Right ventricle myocardium superior (tissue), 1 donor: ENCODE measurements at places on chromosomes 2 and 18. TPM values are rescaled to one million over a fixed set of nuclear protein-coding genes. Genes with fewer than 3 reads are reported as not detected.

The ABHD3 gene
- 5.0 TPM for total RNA-seq

The HOXD8 gene
- total RNA-seq, result 0.32 TPM

The PAIP2B gene
- 69.7 TPM for total RNA-seq

DNA sequence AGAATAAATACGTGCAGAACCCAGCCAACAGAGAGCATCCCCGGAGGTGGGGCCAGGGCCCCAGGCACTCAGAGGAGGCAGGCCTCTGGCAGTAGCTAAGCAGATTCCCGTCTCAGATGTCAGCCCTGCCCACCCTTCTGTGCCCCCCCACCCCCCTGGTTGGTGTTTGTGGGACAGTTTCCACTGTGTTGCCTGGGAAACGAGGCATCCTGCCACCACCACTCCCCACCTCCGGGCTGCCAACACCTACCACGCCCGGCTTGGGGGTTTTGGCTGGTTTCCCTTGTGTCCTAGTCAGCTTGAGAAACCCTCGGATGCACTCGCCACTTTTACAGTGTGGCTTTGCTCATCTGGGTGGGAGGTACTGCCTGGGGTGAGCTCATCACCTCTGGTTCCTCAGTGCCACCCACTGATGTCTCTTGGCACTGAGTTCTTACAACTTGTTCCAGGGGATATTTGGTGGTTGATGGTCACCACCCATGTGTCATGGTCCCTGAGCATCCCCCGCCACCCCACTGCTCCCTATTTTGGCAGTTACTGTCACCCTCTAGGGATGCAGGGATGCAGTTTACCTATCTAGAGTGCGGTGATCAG, 72.4 kb upstream of the YWHAQ start:
- peak; percentile 68 for DNase-seq

DNA sequence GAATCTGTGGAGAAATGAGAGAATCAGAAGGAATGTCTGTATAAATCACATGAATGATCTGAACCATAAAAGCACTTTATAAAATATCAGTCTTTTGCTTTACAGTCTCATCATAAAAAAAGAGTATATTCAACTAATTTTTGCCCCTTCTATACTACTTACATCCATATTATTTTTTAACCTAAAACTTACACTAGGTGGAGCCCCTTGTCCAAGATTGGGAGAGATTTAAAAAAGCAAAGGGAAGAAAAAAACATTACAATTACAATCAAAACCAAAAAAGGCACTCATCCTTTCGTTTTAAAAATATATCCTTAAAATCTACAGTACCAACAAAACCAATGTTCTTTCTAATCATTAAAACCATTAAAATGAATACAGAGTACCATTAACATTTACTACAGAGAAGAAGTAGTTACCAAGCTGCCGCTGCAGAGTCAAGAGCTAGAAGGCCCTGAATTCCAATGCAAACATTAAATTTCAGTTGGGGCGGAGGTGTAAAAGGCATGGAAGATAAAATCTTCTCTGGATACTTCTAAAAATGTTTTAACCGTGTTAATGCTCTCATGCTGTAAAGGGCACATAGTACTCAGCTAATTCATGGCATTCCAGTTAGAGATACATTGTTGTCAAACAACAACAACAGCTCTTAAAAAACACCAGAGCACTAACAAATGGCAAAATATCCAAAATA, 56.7 kb upstream of the EPB41L3 start:
- no peak for DNase-seq

GRCh38 chr18:3726238-3726951, 276.4 kb downstream of the TGIF1 start:
- DNase-seq, result no peak

GRCh38 chr2:238987352-238987981, 139.6 kb downstream of the TWIST2 start:
- no peak for DNase-seq

The DES gene
- total RNA-seq, result 12,920 TPM

The DYNAP gene
- not detected for total RNA-seq

The COLEC11 gene
- 2.9 TPM for total RNA-seq

- peak; percentile 71 for DNase-seq
Measured at GRCh38 chr2:71466301-71467179, 13.2 kb downstream of the DYSF start.

DNA sequence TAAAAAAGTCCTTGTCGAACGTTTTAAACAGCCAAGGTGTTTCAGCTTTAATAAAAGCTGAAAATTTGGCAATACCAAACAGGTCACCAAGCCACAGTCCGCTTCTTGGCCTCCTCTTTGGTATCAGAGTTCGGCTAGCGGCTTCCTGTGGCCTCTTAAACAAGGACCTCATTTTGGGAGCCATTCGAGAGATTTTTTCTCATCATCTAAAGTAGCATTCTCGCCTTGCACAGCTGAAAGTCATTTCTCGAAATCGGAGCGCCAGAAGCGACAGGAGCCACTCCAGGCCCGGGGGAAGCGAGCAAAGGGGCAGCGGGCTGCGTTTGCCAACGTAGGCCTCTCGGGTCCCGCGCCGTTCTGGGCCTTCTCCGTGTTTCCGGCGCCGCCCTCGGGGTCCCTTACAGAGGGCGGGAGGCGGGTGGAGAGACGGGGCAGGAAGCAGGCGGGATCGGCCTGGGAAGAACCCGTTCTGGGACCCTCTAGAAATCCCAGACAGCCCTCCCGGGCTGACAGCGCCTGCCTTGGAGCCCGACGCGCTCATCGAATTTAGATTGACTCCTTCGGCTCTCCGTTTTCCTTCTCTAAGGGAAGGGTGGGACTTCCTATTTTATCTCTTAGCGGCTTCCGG, 522 bp upstream of the ZNF407 start:
- DNase-seq, result peak; percentile 85

The GCG gene
- total RNA-seq, result not detected

- peak; percentile 61 for DNase-seq
Measured at GRCh38 chr2:178008636-178009289, 63.8 kb downstream of the PDE11A start.

The SALL3 gene
- 0.08 TPM for total RNA-seq

DNA sequence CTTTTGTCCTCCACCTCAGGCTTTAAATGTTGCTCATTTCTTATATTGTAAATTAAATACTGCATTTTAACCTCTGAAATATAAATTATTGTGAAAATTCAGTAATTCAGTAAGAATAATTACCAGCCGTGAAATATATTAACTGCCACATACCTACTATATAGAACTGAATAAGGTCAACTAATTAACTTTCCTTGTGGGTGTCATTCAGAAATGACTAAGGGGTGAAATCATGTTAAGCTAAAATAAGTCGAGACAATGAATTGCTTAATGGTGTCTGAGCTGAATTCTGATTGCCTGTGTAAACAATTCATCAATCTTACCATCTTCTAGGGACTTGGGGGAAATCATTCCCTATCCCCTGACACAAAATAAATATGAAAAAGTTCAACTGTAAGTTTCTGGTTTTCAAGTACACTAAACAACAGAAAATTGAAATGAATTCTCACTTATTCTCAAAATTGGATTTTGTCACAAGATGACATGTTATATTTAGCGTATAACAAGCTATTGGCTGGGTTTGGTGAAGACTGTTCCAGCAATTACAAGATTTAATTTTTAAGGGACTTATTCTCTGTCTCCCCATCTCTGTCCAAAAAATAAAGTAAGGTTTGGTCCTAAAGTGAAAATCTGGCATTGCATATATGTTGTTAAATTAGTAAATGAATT, 255.1 kb downstream of the METTL4 start:
- DNase-seq, result no peak

The ZEB2 gene
- 81.0 TPM for total RNA-seq

The ERFE gene
- total RNA-seq, result not detected

DNA sequence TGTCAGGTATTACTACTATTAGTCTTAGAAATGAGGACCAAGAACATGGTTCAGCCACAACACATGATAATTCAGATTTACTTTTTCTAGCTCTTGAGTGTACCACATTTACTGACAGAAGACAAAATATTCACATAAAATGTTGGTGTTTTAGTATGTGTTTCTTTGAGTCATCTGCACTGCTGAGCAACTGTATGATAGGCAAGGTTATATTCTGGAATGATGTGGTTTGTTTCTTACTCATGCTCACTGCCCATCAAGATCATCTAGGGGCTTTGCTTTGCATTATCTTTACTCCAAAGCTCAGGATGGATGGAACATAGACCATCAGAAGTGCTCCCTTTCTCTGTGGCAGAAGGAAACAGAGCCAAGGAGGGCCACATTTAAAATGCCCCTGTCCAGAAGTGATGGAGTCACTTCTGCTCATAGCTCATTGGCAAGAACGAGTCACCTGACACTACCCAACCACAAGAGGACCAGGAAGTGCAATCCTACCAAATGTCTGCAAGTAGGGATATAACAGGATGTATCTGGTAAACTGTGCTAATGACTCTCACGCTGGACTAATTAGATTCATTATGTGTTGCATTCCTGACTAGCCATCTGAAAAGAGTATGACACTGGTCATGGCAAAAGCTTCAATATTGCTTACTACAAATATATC, 81.5 kb downstream of the DIS3L2 start:
- no peak for DNase-seq

The CFC1 gene
- not detected for total RNA-seq

DNA sequence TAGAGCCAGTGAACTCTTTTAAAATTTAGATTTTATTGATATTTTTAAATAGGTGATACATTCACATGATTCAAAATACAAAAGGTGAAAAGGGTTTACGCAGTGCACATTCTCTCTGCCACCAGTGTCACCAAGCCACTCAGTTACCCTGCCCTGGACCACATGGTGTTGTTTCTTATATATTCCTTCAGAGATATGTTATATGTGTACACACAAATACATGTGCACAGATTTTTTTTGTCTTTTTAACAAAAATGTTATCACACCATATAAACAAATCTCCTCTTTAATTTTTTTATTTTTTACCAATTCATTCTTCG, 26.2 kb downstream of the SERPINB4 start:
- no peak for DNase-seq

DNA sequence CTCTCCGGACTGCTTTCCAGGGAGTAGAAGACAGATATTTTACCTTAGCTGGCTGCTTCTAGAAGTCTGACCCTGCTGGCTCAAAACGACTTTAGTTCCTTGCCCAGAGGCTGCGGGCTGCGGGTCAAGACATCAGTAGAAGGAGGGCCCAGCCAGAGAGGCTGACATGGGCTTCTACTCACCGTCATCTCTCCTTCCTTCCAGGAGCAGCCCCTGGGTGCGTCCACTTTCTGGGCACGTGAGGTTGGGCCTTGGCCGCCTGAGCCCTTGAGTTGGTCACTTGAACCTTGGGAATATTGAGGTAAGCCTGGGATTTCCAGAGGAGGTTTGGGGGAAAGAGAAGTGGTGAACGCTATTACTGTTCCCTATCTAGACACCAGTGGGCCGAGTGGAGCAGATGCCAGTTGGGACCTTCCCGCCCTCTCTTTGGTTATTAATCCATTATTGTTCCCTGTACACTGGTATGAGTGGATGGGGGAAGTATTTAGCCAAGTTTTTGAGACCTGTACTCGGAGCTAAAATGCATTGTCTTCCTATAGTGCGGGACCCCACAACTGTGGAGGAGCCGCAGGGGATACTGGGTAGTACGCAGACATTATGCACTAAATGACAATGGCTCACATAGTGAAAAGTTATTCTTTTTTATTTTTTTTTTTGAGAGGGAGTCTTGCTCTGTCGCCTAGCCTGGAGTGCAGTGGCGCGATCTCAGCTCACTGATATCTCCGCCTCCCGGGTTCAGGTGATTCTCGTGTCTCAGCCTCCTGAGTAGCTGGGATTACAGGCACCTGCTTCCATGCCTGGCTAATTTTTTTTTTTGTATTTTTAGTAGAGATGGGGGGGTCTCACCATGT, 26.3 kb upstream of the CASP8 start:
- DNase-seq, result no peak

DNA sequence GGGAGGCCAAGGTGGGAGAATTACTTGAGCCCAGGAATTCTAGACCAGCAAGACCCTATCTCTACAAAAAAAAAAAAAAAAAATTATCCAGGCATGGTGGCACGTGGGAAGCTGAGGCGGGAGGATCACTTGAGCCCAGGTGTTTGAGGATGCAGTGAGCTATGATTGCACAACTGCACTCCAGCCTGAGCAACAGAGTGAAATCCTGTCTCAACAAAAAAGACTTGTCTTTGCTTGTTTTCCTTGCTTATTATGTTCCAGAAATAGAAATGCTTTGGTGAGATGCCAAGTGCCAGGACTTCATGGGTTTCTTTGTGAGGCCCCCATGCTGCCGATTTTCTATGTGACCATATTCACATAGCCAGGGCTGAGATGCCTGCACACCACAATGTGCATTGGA, 9.0 kb downstream of the DCDC2C start:
- DNase-seq, result no peak

DNA sequence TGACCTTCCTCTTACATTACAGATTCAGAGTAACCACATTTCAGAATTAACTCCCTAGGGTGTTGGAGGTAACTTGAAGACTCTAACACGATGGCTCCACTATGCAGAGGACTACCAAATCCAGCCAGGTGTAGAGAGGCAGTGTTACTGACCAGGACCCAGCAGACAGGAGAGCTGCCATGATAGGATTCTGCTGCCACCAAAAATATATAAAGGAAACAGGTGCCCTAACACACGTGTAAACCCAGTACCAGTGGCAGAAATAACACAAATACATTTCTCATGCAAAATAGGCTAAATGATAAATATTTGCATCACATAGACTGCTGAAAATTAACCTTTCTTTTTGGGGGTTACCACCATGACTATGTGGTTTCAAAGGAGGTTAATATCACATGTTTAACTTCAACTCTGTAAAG, 7.0 kb downstream of the ZBTB14 start:
- no peak for DNase-seq

DNA sequence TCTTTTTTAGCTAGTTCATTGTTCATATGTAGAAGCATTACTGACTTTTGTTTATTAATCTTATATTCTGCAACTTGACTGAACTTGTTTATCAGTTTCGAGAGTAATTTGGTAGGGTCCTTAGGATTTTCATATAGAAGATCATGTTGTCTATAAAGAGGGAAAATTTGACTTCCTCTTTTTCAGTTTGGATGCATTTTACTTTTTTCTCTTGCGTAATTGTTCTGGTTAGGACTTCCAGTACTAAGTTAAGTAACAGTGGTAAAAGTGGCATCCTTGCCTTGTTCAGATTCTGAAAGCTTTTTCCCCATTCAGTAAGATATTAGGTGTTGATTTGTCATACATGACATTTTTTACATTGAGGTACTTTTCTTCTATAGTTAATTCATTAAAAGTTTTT, 726.0 kb downstream of the KCNJ3 start:
- no peak for DNase-seq

- no peak for DNase-seq
Measured at GRCh38 chr2:63035660-63036059, 15.0 kb upstream of the OTX1 start.

DNA sequence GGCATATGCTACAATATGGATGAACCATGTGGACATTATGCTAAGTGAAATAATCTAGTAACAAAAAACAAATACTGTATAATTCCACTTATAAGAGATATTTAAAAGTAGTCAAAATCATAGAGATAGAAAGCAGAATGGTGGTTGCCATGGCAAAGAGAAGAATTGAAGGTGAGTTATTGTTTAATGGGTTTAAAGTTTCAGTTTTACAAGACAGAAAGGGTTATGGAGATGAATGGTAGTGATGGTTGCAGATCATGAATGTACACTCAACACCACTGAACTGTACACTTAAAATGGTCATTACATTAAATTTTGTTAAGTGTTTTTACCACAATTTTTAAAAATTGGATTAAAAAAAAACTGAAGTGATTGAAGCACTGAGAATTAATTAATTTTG, 298.2 kb upstream of the ZC3H15 start:
- DNase-seq, result no peak

GRCh38 chr2:216648105-216648504, 14.9 kb downstream of the IGFBP2 start:
- DNase-seq, result no peak

- DNase-seq, result no peak
Measured at GRCh38 chr2:167575276-167575675, 672.1 kb downstream of the STK39 start.

The REG1A gene
- total RNA-seq, result not detected

- DNase-seq, result no peak
Measured at GRCh38 chr2:102660070-102660469, 40.7 kb downstream of the SLC9A2 start.

The KCNG2 gene
- not detected for total RNA-seq
